ENCODE measurements at places on chromosomes 1 and 21.

GRCh38 chr1:159923203-159924024 is 1.9 kb downstream of the TAGLN2 start:
- DNase-seq: peak; percentile 83

DNA sequence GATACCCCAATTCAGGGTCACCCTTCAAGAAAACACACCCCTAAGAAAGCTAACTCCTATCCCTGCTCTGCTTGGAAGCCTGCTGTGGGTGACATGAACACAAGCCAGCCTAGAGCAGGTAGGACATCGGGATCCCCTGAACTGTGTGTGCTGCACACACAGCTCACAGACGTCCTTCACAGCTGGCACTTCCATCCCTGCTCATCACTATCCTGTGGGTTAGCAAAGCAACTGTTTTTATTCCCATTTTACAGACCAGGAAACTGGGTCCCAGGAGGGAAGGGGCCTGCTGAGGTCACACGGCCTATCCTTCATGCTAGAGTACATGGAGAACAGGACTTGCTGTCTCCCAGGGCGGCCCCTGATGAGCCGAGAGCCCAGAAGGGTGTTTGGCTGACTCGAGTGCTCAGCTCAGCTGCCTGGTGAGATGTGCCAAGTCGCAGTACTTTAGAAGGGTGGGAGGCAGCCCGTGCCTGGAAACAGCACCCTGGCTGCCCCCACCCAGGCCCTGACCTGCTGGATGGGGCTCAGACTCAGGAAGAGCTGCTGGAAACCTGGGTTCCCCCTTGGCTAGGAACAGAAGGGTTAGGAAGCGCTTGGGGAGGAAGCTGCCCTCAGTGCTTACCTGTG is 28.3 kb upstream of the BTG2 start:
- DNase-seq: no peak

GRCh38 chr21:39675993-39676661 is 63.4 kb downstream of the B3GALT5 start:
- DNase-seq: peak; percentile 40

DNA sequence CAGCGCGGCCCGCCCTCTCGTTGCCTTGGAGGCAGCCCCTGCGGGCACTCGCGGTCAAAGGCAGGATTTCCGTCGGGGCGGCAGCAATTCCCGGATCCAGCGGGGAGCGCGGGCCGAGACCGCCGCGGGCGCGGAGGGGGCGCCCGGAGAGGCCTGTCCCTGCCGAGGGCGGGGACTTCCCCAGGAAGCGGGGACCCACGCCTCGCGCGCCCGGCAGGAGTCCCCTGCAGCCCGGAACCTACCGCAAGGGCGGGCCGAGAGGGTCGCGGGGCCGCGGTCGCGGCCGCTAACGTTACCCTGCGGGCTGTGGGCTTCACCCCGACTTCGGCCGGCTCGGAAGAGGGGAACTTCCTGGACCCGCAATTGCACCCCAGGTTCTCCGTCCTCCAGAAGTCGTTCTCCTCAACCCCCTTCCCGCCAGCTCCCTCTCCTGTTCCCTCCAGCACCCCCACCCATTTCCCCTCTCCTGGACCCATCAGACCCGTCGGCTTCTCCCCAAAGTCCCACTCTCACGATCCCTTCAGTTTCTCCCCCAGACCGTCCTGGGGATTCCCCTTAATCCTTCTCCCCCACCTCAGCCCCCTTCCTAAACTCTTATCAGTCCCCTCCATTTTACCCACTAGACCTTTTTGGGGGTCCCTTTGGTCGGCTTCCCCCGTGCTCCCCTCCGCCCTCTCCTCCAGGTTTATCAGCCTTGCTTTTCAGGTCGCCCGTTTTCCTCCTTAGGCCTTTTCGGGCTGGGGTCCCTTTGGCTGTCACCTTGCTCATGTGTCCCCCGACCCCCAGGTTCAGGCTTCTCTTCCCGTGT is 604 bp downstream of the FGR start:
- peak; percentile 63 for DNase-seq

DNA sequence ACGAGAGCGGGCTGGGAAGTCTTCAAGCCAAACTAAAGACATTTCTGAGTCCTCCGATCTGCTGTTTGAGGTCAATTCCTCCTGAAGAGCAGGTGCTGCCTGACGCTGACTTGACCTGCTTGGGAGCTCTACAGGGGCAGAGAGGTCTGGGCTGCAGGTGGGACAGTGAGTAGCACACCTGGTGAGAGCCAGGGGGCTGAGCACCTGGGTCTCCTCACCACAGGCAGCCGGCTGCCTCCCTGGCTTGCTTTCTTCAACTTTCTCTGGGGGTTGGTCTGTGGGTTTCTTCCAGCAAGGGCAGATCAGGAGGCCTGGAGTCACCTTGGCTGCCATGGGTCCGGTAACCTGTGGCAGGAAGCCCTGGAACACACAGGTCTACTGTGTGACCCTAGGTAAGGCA is 107.4 kb upstream of the EDN2 start:
- DNase-seq: no peak

GRCh38 chr1:16209847-16210407 is 2.5 kb downstream of the ARHGEF19 start:
- no peak for DNase-seq

- DNase-seq: no peak
Measured at GRCh38 chr1:160168016-160168415, 16.6 kb downstream of the ATP1A4 start.

DNA sequence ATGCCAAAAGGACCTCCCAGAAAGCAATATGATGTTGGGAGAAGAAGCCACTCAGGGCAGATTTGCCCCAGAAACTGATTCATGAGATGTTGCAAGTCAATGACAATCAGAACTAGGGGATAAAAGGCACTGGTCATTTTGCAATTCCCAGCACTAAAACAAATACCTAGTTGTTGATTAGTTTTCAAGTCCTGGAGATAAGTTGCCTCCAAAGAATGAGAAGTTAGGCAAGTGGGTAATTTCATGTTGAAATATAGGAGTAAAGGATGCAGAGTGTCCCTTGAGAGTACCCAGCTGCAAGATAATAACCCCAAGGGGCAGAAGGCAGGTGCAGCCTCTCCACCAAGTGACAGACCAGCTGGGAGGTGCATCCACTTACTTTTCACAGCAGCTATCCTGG is 363.6 kb downstream of the PBX1 start:
- DNase-seq: no peak

DNA sequence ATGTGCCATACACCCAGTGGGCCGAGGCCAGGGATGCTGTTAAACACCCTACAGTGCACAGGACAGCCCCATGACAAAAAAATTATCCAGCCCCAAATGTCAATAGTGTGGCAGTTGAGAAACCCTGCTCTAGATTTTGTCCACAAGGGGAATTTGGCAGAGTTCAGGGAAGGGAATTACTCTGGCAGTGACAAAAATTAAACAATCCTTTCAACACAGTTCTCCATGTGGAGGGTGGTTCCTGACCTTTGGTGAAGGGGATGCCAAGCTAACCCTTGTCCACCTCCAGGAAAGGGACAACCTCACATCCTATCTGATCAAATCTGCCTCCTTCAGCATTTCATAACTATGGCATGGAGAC is 28.4 kb upstream of the CD84 start:
- DNase-seq: no peak

DNA sequence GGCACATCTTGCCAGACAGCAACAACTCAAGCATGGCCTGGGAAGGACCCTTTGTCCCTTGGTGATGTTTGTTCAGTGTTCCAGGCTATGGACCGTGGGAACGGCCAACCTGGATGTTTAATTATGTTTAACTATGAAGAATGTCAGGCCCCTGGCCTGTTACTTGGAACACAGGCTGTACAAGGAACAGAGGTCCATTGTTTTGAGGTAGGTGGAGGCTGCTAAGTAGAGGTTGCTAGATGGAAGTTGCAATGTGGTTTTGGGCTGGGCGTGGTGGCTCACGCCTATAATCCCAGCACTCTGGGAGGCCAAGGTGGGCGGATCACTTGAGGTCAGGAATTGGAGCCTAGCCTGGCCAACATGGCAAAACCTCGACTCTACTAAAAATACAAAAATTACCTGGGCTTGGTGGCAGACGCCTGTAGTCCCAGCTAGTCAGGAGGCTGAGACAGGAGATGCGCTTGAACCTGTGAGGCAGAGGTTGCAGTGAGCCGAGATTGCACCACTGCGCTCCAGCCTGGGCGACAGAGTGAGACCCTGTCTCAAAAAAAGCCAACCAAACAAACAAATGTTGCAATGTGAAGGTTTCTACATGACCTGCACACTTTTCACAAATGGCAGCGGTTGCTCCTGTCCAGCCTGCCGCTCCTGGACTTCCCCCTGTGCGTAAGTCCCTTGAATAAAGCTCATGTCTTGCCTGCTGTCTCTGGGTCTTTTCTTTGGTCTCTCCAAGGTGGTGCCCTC is 2.5 kb upstream of the LEFTY1 start:
- no peak for DNase-seq

DNA sequence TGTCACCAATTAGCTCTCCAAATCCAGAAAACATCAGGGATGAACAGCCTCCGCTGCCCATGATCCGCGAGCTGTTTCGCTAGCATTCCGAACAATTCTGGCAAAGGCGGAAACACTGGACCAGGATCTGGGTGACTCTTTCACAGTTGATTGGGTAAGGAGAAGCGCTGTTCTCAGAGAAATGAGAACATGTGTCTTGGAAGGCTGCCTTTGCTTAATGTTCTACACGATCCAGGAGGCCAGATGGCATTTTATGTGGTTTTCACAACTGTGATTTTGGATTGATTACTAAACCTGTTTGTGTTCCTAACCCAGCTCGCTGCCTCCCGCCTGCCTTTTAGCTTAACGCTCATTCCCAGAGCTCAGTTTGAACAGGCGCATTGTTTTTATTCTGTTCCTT is 144.0 kb downstream of the KIF26B start:
- DNase-seq: no peak

GRCh38 chr1:167934426-167935215 is 1.9 kb upstream of the DCAF6 start:
- no peak for DNase-seq
